ENCODE measurements at places on chromosomes 7 and 10.

DNA sequence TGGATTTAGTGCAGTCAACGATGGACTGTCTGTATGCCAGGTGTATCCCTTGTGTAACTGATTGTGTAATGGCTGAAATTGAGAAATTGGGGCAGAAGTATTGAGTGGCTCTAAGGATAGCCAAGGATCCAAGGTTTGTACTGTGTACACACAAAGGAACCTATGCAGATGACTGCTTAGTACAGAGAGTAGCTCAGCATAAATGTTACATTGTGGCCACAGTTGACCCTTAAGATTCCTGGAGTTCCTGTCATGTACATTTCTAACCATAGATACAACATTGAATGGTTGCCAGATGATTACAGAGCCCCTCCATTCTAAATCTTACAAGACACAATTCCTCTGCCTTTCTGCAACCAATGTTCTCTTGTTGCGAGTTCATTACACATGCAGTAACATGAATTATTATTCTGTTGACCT, 25.3 kb downstream of the CCDC126 start:
- no peak for DNase-seq

DNA sequence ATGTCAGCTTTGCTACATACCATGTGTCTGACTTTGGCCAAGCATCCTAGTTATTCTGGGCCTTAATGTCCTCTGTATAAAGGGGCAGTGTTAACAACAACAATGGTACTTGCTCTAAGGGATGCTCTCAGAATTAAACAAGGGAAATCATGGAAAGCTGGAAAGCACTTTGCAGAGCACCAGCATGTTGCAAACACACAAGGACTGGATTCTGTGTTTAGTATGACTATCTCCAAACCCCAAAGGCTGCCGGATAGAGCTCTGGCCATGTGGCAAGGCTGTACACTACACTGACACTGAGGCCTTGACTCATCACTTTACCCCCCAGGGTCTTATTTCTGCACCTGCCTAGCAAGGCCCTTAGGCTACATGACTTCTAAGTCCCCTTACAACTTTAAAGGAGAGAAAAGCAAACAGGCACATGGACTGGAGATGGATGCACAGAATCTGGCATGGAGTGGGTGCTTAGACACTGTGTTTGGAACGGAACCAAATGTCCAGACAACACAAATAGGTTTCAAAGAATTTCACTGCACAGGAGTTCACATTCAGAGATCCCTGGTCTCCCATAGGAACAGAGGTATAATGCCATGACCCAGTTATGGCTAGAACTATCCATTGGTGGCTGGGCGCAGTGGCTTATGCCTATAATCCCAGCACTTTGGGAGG, 74.6 kb downstream of the FAM13C start:
- peak; percentile 24 for DNase-seq

GRCh38 chr7:38846280-38846679, 62.7 kb downstream of the VPS41 start:
- no peak for DNase-seq

DNA sequence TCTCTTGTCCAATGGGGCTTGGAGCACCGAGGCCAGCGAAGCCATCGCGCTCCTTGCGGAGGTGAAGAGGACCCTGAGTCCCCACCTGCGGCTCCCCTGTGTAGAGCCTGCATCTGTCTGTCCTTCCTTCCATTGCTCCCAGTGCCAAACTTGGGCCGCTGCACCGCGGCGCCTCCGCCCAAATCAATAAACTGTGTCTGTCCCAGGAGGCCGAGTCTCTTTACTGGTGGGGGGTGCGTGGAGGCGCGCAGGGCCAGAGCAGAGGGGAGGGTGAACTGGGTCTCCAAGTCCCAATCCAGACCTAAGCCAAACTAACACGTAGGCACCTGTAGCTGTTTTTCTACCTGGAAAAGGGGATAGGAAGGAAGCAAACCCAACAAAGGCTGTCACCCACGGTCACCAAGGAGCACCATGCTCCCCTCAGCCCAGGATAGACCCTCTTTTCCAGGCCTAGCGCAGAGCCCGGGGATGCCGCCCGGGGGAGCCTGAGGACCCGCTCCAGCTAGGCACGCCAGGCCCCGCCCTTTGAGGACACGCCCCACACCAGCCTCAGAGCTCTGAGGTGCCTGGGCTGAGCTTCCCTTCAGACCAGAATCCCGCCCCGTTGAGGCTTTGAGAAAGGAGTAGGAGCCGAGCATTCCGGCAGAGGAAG, 1.2 kb upstream of the CHAT start:
- DNase-seq = no peak

DNA sequence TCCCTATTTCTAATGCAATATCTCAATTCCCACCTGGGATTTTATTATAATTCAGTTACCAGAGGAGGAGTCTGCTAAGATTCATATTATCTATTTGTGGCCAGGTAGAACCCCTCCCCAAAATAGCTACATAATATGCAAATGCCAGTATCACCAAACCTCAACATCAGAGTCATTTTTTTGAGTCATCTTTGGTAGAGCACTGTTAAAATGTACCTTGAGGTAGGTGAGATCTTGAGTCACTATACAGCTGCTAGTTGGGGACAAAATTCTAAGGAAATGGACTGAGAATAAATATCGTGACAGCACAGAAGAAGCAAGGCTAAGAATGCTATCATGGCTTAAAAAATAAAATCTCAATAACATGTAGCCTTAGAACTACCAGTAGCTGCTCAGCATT, 4.7 kb upstream of the CRYGN start:
- DNase-seq = no peak

GRCh38 chr10:4127518-4128315, 342.7 kb upstream of the KLF6 start:
- no peak for DNase-seq

DNA sequence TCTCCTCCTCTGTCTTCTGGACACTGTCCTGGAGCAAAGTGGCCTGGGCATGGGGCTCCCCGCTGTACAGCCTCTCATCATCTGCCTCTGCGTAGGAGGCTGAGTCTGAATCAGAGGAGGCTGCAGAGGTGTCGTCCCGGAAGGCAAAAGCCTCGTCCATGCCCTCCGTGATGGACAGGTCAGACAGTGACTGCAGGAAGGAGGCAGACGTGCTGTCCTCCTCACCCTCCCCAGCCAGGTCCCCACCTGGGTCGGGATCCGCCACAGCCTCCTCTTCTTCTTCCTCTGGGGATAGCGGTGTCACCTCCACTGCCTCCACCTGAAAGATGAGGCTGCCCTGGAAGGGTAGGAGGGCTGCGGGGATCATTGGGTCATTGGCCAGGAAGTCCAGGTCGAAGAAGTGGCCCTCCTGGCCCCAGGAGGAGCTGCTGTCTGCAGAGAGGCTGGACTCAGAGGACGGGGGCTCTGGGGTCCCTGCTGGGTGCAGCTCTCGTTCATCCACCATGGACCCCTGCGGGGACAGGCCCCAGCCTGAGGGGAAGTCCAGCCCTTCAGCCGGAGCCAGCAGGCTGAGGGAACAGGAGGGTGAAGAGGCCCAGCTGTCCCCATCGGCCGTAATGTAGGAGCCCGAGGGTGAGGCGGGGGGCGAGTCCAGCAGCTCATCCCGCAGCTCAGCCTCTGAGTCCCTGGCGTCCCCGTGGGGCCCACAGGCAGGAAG, 3.7 kb downstream of the NACAD start:
- DNase-seq = no peak

- no peak for DNase-seq
Measured at GRCh38 chr7:118085000-118085399, 99.0 kb upstream of the LSM8 start.

DNA sequence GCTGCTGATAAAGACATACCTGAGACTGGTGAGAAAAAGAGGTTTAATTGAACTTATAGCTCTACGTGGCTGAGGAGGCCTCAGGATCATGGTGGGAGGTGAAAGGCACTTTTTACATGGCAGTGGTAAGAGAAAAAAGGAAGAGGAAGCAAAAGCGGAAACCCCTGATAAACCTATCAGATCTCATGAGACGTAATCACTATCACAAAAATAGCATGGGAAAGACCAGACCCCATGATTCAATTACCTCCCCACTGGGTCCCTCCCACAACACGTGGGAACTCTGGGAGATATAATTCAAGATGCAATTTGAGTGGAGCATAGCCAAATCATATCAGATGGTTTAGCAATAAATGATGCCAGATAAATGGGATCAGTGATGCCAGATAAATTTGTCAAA, 892.0 kb upstream of the CELF2 start:
- DNase-seq = no peak

DNA sequence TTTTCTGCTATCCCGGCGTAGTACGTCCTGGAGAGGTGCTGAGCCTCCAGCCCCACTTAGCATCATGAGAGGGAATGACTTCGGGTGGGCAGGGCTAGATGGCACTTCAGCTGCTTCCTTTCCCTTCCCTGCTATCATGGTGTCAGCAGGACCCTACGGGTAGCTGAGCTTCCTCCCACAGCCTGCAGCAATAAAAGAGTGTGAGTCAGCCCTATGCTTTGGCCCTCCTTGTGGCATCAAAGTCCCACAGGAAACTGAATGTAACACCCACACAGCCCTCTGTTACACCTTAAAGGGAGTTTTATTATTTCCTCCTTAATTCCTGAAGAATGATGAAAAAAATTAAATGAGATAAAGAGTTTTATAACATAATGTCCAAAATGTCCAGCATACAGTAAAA, 458.1 kb downstream of the RPS24 start:
- DNase-seq = no peak

- no peak for DNase-seq
Measured at GRCh38 chr7:8356071-8356470, 77.3 kb upstream of the NXPH1 start.

DNA sequence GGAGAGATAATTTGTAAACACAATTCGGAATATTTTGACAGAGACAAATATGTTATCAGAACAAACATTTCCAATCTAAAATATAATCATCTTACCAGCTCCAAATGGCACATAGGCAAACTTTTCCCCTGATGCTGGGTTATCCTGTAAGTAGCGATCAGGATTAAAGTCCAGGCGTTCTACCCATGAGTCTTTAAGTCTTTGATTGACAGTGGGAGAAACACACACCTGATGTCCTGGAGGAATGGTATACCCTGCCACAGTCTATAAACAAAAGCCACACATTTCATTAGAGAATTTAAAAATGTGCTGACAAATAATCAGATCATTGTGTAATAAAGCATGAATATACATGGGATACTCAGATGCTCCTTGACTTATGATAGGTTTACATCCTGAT, 17.3 kb downstream of the CYP51A1 start:
- DNase-seq = no peak

- no peak for DNase-seq
Measured at GRCh38 chr10:128063736-128064107, 62.5 kb downstream of the MKI67 start.

- no peak for DNase-seq
Measured at GRCh38 chr7:129053938-129054437, 923 bp downstream of the TNPO3 start.

GRCh38 chr7:148819697-148820360, 64.3 kb downstream of the EZH2 start:
- no peak for DNase-seq

DNA sequence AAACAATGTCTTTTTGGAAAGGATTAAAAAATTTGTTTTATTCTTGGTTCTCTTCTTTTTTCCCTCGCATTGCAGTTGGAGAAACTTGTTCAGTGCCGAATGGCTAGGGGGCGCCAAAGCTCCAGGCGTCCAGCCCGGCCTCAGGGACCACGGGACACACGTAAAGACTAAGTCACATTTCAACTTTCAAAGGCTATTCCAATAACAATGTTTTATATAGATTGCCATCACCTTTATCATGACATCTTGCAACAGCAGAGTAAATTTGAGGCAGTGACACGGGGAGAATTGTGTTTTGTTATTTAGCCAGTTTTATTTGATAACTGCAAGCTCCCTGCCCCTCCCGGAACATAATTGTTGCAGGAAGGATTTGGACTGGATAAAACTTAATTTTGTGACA, 2.2 kb upstream of the IGFBP3 start:
- peak; percentile 81 for DNase-seq

GRCh38 chr10:62373995-62374861, at the start of gene ZNF365:
ZNF365 (plus strand) TSS chr10:62374369; CDS start chr10:62376194, 1,825 bp downstream.
- DNase-seq = peak; percentile 33

GRCh38 chr10:8670461-8670860, 616.0 kb downstream of the GATA3 start:
- no peak for DNase-seq

GRCh38 chr10:24251547-24251946, 42.6 kb downstream of the KIAA1217 start:
- DNase-seq = no peak

GRCh38 chr10:132459301-132460003, 62.5 kb downstream of the PWWP2B start:
- DNase-seq = peak; percentile 7

DNA sequence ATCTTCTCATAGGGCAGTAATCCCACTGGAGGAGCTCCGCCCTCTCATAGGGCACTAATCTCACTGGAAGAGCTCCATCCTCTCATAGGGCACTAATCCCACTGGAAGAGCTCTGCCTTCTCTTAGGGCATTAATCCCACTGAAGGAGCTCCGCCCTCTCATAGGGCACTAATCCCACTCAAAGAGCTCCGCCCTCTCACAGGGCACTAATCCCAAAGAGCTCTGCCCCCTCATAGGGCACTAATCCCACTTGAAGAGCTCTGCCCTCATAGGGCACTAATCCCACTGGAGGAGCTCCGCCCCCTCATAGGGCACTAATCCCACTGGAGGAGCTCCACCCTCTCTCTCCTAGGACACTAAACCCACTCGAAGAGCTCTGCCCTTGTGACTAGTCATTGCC, 3.4 kb upstream of the FUOM start:
- DNase-seq = no peak

DNA sequence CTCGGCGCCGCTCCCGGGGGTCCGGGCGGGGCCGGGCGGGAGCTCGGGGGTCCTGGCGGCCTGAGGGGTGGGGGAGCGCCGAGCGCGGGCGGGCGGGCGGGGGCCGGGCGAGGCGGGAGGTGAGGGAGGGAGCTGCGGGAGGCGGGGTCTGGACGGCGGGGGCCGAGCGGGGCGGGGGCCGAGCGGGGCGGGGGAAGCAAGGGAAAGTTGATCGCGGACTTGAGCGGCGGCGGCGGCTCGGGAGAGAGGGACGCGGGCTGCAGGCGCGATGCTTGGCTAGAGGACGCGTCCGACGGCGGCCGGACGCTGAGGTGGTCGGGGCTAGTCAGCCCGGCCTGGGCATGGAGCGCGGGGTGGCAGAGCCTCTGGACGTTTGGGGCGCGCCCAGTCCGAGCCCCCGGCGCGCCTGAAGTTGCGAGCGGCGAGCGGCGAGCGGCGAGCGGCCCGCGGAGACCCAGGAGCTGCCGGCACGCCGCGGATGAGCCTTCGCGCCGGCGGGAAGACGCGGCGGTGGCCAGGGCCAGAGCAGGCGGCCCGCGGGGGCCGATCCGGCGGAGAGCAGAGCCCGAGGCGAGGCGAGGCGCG, at the start of gene CDH23:
TSS of gene CDH23 (plus strand) at position 210 of the 585 bp plus-strand sequence. CDS start 42,912 bp downstream, outside the sequence.
- peak; percentile 47 for DNase-seq

- DNase-seq = peak; percentile 42
Measured at GRCh38 chr7:88218836-88219605, 817 bp downstream of the SRI start.
